COR-L47 (cell line): ENCODE measurements at places on chromosomes 7 and 10.

DNA sequence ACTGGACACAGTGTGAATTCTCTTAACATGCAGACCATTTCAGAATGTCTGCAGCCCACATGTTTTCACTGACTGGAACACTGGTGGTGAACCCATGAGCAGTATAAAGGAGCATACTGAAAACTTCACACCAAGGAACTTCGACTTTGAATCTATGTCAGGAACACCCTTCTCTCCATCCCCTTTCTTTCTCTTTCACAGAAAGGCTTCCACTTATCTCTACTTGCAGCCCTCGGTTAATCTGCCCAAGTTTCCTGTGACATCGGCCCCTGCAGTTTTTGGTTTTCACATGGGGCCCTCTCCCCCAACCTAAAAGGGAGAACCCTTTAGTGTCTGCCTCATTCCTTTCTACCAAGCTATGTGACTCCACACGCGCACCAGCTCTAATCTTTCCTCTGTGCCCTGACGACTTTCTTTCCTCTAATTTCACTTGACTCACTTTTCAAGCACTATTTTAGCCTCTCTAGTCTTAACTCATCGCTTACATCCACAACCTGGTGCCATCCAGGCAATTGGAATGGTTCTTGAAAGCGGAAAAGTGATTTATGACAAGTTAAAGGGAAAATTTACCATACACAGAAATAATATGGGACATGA, 70.1 kb downstream of the RELN start:
- no peak for DNase-seq

DNA sequence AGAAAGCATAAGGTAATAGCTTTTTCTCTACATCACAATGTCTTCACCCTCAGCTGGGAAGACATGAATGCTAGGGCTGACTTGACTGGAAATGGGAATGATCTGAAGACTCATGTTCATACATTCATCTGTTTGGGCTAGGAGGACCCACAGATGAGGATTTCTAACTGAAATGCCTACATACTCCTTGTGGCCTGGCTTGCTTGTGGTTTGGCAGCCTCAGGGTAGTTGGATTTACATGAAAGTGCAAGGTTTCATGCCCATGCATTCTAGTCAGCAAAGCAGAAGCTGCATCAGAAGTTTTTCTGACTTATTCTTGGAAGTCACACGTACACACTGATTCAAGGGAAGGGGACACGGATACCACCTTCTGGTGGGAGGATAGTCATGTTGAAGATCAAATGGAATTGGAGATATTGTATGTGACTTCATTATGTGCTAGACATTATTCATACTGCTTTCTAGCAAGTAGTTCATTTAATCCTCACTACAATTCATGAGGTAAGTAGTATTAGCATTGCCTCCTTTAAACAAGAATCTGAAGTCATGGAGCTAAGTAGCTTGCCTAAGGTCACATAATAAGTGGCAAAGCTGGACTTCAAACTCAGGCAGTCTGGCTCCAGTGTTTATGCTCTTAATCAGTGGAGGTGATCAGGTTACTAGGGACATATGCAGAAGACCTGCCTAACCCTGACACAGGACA, 957.0 kb downstream of the LRMDA start:
- no peak for DNase-seq

GRCh38 chr10:14602807-14603533, 171.7 kb downstream of the FAM107B start:
- no peak for DNase-seq

GRCh38 chr7:99120916-99121315, 23.0 kb downstream of the SMURF1 start:
- no peak for DNase-seq

- no peak for DNase-seq
Observed at GRCh38 chr10:6409971-6410643, 170.0 kb downstream of the PRKCQ start.

- no peak for DNase-seq
Observed at GRCh38 chr10:75662715-75663114, 231.3 kb downstream of the LRMDA start.

DNA sequence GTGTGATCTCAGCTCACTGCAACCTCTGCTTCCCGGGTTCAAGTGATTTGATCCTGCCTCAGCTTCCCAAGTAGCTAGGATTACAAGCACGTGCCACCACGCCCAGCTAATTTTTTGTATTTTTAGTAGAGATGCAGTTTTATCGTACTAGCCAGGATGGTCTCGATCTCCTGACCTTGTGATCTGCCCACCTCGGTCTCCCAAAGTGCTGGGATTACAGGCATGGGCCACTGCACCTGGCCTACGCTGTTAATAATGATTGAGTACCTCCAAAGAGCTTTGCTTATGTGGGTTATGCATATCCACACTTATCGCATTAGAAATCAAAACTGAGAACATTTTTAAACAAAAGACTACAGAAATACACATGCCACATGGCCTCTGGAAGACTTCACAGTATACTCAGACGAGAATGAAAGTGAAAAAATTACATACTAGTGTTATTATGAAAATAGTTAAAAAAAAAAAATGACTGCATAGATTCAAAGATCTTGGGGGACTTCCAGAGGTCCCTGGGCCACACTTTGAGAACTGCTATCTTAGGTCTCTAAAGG, 25.4 kb downstream of the RPP38 start:
- DNase-seq = no peak
